Neural cell (in vitro differentiated cells): ENCODE measurements at places on chromosomes 3 and 15. TPM values are rescaled to one million over a fixed set of nuclear protein-coding genes. Genes with fewer than 3 reads are reported as not detected.

NR1I2 gene
- 0.53 and 0.72 TPM in 2 replicates for polyA plus RNA-seq

INSYN1 gene
- 21.3 and 23.6 TPM in 2 replicates for polyA plus RNA-seq

LHFPL4 gene
- polyA plus RNA-seq: 37.1 and 37.4 TPM in 2 replicates

DBR1 gene
- 32.4 and 35.4 TPM in 2 replicates for polyA plus RNA-seq

ADIPOQ gene
- polyA plus RNA-seq: not detected in 2 replicates

FEZF2 gene
- polyA plus RNA-seq: 0.47 TPM in 1 of 2 replicates, not detected in the other

CCDC80 gene
- 0.14 and 2.5 TPM in 2 replicates for polyA plus RNA-seq

TMCO5A gene
- polyA plus RNA-seq: not detected in 2 replicates
